ENCODE measurements at places on chromosomes 11 and 22. TPM values are rescaled to one million over a fixed set of nuclear protein-coding genes. Genes with fewer than 3 reads are reported as not detected.

The SLC22A6 gene
- total RNA-seq = not detected

The HOATZ gene
- total RNA-seq = not detected

The NECTIN1 gene
- total RNA-seq = 1.7 TPM

The PGA5 gene
- total RNA-seq = not detected

The CDC42EP1 gene
- 28.0 TPM for total RNA-seq

- DNase-seq = no peak
Measured at GRCh38 chr11:126109941-126110731, 47.5 kb upstream of the CDON start.

DNA sequence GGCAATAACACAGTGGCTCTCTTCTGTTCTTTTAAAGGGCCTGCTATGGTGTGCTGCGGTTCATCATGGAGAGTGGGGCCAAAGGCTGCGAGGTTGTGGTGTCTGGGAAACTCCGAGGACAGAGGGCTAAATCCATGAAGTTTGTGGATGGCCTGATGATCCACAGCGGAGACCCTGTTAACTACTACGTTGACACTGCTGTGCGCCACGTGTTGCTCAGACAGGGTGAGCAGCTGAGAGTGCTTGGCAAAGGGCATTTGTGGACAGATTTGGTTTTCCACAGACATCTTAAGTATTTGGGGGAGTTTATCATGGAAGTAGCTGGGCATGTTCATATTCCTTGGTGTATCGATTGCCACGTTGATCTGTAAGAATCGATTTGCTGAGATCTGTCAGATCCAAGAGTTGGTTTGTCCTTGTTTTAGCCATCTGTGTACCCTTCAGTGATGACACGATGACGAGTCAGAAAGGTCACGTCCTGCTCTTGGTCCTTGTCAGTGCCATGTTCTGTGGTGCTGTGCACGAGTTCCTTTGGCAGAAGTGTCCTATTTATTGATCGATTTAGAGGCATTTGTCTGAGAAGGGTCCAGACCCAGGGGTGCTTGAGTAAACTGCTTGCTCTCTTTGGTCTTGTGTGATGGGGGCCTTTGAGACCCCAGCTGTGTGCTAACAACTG, 4.8 kb downstream of the RPS3 start:
- no peak for DNase-seq

The ZBTB44 gene
- total RNA-seq = 99.7 TPM

DNA sequence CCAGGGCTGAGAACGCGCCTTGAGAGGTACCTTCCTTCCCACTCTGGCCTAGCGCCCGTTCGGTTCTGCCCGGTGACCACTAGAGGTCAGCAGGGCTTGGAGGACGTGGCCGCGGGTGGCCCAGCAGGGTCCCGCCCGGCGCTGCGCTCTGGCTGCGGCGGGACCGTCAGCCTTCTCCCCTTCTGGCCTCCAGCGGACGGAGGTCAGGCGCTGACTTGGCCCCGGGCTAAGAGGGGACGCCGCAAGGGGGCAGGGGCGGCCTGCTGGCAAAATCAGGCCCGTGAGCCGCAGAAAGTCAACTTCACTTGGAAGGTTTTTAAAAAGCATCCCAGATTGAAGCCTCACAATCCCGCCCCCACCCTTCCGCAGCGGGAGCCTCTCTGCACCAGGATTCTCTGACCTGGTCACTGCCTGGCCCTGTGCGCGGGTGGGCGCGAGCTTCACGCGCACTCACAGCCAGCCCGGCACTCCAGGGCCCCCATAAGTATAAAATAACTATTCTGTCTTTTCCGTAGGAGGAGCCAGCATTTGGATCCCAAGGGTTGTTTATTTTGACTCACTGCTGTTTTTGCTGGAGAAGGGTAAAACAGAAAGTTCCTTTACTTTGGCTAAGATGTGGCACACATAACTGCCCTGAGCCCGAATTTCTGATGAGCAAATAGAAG, 23.2 kb upstream of the ZBTB16 start:
- peak; percentile 95 for DNase-seq

The SYT7 gene
- 1.1 TPM for total RNA-seq

- no peak for DNase-seq
Measured at GRCh38 chr11:19719960-19720359, 7.3 kb downstream of the NAV2 start.

- DNase-seq = no peak
Measured at GRCh38 chr22:39318507-39319283, 728 bp downstream of the RPL3 start.

DNA sequence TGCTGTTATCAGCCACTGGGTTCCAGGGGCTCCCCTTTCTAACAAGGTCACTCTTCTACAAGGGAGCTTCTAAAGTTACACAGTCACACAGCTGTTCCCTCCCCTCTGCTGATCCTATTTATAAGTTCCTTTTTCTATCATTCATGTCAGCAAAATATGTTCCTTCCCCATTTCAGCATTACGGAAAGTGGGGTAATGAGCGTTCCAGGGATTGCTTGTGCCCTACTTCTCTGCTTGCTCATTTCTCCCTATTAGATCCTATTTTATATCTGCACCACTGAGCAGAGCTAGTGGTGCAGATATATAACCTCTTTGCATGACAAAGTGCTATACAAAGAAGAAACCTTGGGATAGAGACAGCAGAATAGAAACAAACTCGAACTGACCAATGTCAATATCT, 22.7 kb upstream of the PLEKHB1 start:
- no peak for DNase-seq

The KCNK4 gene
- total RNA-seq = not detected

GRCh38 chr22:28857288-28857687, 26.1 kb upstream of the ZNRF3 start:
- DNase-seq = no peak

DNA sequence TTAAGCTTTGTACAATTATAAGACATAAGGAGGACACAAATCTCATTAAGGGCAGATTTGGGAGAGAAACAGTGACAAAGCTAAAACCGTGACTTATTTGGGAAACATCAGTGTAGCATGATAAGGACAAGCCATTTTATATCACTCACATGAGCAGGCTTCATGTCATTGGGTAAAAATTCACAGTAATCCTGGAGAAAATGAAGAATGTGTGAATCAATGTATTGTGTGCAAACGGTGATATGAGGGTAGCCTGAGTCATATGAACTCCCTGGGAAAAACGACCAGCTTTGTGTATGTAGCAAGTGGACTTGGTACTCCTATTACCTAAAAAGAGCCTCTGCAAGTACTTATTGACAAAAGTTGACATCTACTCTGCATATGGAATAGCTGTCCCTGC, 6.0 kb upstream of the TRIM34 start:
- DNase-seq = no peak

All from sigmoid colon (tissue), 7 donors.